ENCODE measurements at places on chromosomes 4 and X.

DNA sequence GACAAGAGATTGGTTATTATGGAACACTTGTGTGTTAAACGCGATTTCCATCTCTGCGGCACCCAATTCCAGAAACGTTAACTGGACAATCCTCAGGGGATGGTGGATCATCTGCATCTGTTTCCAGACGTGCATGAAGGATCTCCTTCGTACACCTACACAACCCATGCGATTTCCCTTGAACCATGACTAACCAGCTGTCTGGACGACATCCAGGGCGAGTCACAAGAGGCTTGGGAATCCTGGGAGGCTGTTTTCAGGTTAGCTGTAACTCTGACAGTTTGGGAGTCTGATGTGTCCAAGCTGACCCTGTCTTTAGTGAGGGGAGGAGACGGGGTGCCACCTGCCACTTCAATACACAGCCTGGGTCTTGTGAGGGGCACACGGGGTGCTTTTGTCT is 84.5 kb downstream of the GATB start:
- no peak for DNase-seq

- DNase-seq = no peak
These were observed 180.9 kb downstream of the COL25A1 start for GRCh38 chr4:109121561-109121960.

DNA sequence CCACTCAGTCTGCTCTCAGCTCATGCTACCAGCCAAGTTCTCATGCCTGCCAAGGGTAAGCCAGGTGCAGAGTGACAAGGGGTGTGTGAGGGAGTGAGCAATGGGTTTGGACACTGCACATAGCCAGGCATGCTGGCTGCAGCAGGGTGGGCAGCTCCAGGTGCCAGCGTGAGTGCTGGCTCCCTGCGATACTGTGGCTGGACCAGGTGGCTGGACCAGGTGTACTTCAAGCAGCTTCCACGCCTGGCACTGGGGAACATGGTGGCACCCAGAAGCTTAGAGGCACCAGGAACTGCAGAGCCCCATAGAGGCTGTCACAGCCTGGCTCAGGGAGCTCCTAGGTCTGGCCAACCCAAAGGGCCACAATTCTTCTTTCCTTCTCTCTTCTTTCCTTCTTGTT is 234.9 kb upstream of the GIMD1 start:
- no peak for DNase-seq

GRCh38 chr4:77481856-77482255 is 123.8 kb upstream of the CXCL13 start:
- no peak for DNase-seq

- no peak for DNase-seq
These were observed 160.6 kb upstream of the RPS6KA3 start for GRCh38 chrX:20427173-20427770.

DNA sequence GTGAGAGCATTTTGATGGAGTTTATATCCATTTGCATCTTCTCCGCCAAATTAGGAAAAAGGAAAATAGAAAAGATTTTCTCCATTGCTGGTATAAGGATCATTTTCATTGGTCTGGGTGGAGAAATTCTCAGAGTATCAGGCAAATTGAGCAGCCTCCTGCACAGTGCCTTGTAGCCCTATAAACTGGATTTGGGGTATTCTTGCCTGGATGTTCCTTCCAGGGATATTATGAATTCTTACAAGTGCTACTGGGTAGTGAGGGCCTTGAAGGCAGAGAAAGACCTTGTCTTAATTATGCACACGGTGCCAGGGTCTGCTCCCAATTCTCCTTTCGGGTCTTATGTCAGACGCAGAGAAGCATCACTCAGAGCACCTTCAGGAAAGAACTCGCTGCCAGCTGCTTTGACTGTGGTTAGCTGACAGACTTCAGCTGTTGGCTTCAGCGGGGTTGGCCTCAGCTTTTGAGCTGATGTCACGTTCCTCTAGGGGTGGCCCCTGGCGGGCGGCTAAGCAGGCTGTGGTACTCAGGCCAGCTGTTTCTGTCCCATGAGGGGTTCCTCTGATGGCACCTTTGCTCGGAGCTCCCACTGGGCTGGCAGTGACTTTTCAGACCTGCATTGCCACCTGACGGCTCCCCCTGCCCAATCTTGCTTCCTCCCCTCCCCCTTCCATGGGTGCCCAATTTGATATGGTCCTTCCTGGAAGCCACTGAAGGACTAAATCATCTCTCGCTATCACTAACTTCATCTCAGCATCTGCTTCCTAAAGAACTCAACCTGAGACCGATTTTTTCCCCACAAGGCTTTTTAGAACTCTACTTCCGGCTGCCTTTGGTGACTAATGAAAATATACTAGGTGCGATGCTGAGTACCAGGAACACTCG is 519.5 kb downstream of the BCOR start:
- DNase-seq = no peak

DNA sequence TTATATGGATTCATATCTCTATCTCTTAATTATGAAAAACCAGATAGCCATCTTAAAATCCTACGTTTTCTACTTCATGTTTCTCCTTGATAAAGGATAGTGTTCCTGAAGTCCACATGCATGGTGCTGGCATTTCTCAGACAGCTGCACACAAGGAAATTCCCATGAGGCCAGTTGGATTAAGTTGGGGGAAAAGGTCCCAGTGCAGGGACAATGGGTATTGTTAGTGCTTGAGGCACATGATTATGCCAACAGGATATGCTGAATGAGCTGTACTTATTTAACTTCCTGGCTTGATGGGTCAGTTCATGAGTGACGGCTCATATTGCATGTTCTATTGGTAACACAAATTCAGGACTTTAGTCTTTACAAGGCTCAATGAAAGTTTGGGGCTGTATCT is 913.9 kb upstream of the NDST4 start:
- no peak for DNase-seq

DNA sequence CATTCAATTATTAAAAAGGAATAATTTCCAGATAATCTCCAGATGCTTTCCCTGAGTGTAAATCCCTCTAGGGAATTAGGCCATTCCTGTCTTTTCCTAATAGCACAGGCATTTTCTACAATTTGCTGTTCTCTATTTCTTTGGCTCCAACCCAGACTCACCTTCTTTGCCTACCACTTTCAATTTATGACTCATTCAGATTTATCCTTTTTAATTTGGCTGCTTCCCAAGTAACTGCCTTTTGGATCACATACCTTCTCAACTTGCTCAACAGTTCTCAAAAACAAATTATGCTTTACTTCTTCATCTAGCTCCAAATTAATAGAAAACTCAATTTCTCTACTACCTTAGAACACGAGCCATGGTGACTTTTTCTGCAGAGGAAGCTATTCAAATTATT is 1166.3 kb upstream of the PCDH7 start:
- peak; percentile 68 for DNase-seq

Measured in NCI-H446 treated with DMSO at 0.1 percent for 48 hours (cell line).